NCI-H1048 (cell line): ENCODE measurements at places on chromosomes 16 and 17.

DNA sequence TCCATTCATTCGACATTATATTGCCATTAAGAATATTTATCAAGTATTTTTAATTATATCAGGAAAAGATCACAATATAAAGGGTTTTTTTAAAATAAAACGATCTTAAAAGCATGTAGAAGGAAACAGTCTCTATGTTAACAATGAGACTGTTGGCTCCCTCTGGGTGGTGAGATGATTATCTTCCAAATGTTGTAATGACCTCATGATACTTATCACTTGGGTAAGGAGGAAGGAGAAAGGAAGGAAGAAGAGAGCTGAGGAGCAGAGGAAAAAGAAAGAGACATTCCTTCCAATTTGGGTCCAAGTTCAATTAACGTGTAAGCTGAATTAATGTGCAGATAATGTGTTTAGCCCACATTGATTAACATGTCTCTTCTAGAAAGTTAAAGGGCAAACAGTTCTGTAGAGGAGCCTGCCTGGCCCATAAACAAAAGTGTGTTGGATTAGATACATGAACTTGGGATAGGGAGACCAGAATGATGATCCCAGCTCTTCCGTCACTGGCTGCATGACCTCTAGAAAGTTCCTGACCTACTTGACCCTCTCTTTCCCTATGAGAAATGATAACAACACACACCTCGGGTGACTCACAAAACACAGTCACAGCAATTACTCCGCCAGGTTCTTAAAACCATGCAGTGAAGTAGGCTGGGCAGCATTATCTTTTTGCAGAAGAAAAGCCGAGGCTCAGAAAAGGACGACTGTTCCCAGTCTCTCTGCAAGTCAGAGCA lies 32.0 kb downstream of the PIMREG start:
- no peak for DNase-seq

DNA sequence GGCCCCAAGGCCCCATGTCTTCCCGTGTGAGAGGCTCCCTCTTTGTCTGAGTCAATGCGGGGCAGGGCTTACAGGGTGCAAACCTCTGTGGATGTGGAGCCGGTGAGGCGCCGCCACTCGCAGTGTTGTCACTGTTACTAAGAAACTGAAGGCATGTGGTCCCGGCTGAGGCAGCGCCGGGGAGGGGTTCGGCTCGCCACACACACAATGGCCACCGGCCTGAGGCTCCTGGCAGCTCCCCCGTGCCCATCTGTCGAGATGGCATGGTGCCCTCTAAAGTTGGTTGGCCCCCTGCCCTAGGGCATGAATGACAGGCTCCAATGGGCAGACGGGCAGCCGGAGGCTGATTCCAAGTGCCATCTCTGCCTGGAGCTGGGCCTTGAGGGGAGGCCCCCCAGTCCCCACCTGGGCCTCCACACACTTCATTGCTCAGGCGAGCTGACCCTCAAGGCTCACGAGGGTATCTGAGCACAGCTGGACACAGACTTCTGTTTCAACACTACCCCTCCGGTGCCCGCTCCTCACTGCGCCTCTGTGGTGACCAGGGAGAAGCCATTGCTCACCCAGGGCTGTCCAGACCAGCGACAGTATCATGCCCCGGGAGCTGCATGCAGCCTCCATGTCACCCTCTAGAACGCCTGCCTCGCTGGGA lies 137.2 kb downstream of the C16orf78 start:
- no peak for DNase-seq

DNA sequence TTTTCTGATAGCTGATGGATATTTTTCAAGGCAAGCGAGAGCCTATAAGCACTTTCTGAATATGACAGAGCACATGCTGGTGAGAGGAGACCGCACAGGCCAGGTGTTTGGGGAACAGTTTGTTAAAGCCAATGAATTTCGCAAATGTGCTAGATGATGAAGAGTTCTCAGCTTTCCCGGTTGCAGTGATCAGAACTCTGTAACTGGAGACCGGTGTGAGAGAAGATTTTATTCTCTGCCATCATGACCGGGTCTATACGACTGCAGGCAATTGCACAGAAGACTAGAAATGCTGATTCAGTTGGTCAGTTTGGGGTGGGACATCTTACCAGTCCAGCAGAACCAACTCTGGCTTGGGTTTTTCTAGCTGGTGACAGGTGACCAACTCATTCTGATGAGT lies 25.4 kb downstream of the SMTNL2 start:
- DNase-seq: no peak

GRCh38 chr17:73340093-73340596 lies 28.3 kb upstream of the CDC42EP4 start:
- no peak for DNase-seq

- no peak for DNase-seq
Measured at GRCh38 chr16:72873044-72873443, 174.9 kb downstream of the ZFHX3 start.

DNA sequence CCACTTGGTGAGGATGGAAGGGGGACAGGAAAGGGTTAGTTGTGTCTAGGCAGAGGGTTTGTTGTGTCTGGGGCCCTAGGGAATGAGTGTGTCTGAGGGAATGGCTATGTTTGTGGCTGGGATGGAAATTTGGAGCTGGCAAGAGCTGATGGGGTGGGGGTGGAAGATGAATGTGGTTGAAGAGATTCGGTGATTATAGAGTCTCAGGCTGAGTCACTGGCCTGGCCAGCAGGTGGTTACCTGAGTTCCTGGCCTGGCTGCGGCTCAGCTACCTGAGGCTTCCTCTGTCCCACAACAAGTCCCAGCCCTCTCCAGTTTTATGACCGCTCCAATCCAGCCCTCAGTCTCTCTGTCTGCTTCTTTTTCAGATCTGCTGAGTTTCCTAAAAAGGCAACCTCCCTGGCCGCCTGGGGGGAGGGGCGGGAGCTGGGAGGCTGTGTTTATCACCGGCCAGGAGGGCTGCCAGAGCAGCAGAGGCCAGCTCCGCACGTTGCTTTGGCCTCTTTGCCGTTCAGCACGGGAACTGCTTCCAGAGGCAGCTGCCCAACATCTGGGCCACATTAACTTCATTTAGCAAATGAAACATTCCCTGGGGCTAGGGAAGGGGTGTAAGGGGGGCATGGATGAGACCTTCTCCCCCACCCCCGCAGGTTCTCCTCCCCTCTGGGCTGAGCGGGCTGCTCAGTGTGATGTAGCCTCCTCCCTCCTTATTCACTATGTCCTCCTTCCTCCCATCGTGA lies 21.8 kb downstream of the ITGB3 start:
- DNase-seq: no peak
